ENCODE measurements at places on chromosomes 5 and 9.

GRCh38 chr5:16673241-16674201 is 56.7 kb upstream of the RETREG1 start:
- no peak for DNase-seq

DNA sequence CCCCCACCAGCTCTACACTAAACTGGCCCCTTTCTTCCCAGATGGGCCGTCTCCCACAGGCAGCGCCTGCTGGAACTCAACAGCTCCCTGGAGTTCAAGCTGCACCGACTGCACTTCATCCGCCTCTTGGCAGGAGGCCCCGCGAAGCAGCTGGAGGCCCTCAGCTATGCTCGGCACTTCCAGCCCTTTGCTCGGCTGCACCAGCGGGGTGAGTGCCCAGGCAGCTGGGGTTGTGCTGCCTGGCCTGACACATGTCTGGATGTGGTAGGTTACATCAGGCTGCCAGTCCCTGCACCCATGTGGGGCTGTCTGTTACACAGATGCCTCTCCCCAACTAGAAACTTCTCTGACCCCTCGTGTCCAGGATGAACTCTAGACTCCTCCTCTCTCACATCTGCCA is 9.8 kb downstream of the NHP2 start:
- DNase-seq: no peak

DNA sequence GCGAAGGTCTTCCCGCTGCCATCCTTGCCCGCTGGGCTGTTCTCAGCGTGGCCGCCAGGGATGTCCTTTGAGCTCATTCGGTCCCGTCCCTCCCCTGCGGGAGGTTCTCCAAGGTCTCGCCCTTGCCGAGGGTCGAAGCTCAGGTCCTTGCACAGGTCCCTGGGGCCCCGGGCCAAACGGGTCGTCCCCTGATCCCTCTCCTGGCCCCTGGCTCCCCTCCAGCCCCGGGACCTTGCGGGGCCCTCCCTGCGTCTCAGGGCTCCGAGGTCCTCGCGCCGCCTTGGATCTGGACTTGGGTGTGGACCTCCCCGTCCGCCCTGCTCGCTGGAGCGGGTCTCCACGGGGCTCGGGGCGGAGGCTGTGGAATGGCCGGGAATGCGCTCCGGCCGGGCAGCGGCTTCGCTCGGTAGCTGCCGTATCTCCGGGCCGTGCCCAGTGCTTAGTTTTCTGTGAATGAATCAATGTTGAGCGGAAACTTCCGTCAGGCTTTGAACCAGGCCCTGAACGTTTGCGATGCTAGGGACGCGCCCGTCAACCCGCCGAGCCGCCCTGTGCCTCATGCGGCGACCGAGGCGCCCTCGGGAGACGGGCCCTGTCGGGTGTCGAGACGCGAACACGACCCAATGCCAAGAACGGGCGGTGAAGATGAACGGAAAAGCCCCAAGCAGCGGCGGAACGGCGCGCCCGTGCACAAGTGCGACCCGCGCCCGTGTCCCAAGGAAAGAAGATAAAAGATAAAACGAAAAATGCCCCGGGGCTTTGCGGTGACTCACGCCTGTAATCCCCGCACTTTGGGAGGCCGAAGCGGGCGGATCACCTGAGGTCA is 780 bp downstream of the RNU6ATAC start:
- DNase-seq: peak; percentile 49

GRCh38 chr9:126925876-126926275 is 11.3 kb downstream of the RALGPS1 start:
- no peak for DNase-seq

DNA sequence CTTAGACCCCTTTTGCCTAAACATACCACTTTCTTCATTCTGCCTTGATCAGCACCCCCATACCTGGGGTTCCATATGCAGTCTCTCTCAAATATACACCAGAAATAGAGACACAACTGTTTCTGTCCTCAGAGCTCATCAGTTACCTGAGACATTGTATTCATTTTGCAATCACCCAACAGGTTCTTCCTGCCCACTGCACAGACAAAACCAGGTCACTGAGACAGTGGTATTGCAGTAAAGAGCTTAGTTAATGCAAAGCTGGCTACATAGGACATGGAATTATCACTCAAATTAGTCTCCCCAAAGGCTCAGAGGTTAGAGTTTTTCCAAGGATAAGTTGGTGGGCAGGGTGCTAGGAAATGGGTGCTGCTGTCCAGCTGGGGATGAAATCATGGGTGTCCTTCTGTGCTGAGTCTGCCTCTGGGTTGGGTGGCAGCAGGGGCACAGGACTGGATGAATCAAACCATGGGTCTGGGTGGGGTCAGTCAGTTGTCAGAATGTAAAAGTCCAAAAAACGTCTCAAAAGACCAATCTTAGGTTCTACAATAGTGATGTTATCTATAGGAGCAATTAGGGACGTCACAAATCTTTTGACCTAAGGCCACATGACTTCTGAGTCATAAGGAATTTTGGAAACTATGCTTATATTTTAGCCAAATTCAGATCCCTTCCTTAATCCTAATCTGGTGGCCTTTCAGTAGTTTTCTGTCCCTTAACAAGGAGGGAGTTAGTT is 41.0 kb downstream of the KCNV2 start:
- DNase-seq: no peak

- DNase-seq: no peak
Observed at GRCh38 chr9:117480729-117481128, 65.9 kb upstream of the ASTN2 start.

DNA sequence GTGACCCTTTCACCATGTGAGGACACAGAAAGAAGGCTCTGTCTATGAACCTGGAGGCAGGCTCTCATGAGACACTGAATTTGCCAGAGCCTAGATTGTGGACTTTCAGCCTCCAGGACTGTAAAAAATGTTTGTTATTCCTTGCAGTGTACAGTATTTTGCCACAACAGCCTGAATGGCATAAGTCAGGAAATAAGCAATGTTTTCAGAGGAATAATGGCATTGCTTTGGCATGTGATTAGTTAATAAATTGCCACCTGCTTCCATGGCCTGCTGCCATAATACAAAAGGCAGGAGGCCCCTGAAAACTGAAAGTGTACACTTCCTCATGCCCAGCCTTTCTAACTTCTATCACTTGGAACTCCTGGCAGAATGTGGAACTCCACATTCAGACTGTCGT is 408.1 kb downstream of the GADD45G start:
- DNase-seq: no peak

GRCh38 chr9:134347996-134348395 is 21.7 kb downstream of the RXRA start:
- DNase-seq: no peak

- no peak for DNase-seq
Observed at GRCh38 chr5:172508471-172509404, 54.4 kb upstream of the SH3PXD2B start.

GRCh38 chr5:59296317-59297264 is 596.9 kb downstream of the PDE4D start:
- DNase-seq: no peak

DNA sequence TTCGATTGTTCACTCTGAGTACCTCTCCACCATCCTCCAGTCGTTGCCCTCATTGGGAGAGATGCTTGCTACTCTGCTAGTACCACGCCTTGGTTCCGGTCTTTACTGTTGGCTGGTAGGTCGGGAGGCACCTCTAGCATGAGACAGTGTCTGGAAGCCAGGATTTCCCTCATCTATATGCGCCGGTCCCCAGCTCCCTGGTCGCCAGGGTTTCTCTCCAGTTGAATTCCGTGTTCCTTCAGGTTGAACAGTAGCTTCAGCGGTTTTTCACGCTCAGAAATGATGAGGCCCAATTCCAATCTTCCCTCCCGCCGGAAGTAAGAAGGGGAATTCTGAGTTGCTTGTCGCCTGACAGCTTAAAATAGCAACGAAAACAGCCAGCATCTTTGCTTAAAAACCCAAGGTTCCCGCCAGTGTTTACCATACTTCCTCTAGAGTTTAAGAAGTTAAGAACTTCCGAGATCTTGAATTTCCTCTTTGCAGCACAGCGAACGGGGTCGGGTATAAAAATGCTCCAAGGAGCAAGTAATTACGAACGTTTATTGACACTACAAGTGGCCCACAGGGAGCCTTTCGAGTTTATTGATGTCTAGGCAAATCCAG is 1.3 kb upstream of the ST8SIA4 start:
- DNase-seq: peak; percentile 43

DNA sequence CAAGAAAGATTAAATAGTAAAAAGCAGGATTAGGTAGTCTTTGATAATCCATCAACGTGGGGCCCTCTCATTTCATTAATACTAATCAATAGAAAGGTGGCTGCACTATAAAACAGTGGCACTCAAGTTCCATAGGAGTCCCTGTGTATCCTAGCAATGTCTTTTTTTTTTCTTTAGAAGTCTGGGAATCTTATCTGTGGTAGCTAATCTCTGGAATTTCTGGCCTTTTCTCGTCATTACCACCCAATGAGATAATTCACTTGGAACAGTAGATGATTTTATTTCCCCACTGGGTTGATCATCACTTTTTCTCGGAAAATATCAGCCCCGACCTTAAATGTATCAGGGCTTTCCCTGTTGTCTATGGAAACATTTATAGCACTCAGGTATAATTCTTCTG is 86.8 kb upstream of the CDH6 start:
- DNase-seq: no peak

- no peak for DNase-seq
Observed at GRCh38 chr9:94772639-94773303, 46.3 kb downstream of the AOPEP start.

DNA sequence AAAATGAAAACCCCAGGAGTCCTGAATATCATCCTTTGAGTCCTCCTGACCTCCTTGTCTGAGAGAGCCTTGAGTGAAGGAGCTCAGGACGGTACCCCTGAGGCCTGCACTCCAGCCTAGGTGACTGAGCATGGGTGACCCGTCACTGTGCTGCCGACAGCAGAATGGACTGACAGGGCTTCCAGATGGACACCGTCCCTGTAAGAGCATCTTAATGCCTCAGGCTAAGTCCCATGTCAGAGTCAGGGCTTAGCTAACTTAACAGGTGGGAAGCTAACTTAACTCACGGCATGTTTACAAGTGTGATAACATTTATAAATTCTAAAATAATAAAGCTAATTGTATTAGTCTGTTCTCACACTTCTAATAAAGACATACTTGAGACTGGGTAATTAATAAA is 68.3 kb downstream of the IL6ST start:
- DNase-seq: no peak

DNA sequence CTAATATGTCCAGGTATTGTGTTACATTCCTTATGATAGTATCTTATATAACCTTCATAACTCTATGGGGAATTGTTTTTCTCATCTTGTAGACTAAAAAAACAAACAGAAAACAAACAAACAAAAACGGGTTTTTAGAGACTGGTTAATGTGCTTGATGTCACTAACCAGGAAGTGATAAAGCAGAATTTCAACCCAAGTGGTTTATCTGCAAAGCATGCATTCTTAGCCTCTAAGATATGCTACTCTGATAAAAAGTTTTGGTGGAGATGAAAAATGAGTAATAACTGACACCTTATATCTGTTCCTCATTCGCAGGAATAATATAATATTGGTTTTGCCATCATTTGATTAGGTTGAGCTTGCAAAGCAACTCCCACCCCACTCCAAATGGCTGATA is 53.4 kb downstream of the PUM3 start:
- DNase-seq: no peak

GRCh38 chr9:6671416-6671815 is 25.9 kb upstream of the GLDC start:
- no peak for DNase-seq

DNA sequence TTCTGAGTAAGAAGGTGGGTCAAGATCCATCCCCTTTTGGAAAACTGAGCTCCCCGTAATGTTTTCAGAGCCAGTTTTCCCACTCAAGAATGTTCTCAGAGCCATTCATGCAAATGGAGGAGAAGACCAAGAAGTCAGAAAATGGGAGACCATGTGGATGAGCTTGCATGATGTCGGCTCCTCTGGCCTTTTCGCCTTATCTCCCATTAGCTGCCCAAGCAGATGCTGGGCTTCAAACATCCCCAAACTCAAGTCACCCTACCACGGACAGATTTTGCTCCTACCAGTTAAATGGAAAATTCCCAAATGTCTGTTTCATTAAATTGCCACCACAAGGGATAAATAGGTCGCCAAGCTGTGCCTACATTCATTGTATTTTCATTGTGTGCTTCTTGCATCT is 161.4 kb downstream of the ICE1 start:
- no peak for DNase-seq

DNA sequence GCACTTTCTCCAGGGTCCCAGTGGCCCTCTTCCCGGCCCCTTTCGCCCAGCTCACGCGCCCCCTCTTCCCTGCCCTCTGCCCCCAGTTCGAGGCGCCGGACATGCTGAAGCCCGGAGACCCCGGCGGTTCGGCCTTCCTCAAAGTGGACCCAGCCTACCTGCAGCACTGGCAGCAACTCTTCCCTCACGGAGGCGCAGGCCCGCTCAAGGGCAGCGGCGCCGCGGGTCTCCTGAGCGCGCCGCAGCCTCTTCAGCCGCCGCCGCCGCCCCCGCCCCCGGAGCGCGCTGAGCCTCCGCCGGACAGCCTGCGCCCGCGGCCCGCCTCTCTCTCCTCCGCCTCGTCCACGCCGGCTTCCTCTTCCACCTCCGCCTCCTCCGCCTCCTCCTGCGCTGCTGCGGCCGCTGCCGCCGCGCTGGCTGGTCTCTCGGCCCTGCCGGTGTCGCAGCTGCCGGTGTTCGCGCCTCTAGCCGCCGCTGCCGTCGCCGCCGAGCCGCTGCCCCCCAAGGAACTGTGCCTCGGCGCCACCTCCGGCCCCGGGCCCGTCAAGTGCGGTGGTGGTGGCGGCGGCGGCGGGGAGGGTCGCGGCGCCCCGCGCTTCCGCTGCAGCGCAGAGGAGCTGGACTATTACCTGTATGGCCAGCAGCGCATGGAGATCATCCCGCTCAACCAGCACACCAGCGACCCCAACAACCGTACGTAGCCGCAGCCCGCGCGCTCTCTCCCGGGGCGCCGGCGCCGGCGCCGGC is 1.0 kb downstream of the PRDM6 start:
- DNase-seq: no peak

- peak; percentile 32 for DNase-seq
Observed at GRCh38 chr9:124011460-124012301, at the start of gene LHX2. TSS of gene LHX2 (plus strand) at chr9:124011768. CDS start at chr9:124012349, 581 bp downstream.

DNA sequence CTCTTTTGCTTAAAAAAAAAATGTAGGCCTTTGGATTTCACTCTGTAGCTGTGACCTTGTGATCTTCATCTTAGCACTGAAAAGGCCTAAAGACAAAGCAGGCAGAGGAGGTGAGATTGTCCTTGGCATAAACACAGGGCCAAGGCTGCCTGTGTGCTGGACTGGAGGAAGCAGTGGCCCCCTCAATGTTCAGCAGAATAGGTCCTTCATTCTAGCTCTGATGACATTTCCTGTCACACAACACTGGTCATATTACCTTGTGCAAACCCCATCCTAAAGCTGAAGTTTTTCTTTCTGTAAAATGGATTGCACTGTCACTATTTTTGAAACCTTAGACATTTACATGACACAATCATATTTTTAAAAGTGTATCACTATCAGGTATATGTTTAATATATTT is 147.4 kb downstream of the INSYN2B start:
- DNase-seq: no peak

- no peak for DNase-seq
Observed at GRCh38 chr5:100755435-100755834, 147.6 kb downstream of the ST8SIA4 start.
